M059J (cell line): ENCODE measurements at places on chromosomes 3 and 15.

- no peak for DNase-seq
Observed at GRCh38 chr15:99681990-99682389, 51.2 kb downstream of the LYSMD4 start.

DNA sequence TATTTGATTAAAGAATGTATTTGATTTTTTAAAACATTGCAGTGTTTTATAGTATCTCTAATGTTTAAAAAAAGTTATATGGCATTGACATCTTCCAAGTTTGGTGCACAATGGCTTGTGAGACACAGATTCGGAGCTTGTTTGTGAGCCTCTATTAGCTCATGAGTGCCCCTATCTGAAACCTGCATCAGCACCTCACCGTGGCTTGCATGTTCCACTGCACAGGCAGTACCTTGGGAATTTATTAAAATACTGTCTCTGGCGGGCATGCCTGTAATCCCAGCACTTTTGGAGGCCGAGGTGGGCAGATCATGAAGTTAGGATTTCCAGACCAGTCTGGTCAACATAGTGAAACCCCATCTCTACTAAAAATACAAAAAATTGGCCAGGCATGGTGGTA is 6.8 kb upstream of the RTP2 start:
- no peak for DNase-seq

GRCh38 chr15:66145726-66146182 is 107.8 kb downstream of the MEGF11 start:
- peak; percentile 8 for DNase-seq

- DNase-seq: no peak
Observed at GRCh38 chr15:71066983-71067382, 48.3 kb upstream of the THSD4 start.

DNA sequence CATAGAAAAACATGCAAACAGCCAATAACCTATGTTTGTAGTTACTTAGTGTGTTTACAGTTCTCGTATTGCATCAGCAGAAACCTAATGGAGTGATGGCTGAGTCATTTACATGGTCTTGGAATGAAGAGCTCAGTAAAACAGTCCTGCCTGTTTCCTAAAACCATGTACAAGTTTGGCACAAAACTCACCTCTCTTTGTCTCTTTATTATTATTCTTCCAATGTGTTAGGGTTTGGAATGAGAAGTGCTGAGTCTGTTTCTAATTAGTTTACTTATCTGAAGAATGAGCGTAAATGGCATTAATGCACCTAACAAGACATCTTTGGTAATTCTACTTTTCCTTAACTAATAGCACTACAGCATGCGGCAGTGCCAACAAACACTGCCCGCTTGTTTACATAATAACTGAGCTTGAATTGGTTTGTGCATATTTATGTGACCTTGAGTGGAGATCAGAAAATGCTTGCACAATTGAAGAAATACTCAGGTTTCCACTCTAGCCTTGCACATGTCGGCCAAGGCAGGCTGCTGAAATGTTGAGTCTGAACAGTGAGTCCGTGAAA is 385.4 kb upstream of the SEMA6D start:
- peak; percentile 41 for DNase-seq

- DNase-seq: no peak
Observed at GRCh38 chr3:72593881-72594397, 254.3 kb downstream of the SHQ1 start.

- no peak for DNase-seq
Observed at GRCh38 chr3:134381831-134382442, 7.7 kb upstream of the AMOTL2 start.

DNA sequence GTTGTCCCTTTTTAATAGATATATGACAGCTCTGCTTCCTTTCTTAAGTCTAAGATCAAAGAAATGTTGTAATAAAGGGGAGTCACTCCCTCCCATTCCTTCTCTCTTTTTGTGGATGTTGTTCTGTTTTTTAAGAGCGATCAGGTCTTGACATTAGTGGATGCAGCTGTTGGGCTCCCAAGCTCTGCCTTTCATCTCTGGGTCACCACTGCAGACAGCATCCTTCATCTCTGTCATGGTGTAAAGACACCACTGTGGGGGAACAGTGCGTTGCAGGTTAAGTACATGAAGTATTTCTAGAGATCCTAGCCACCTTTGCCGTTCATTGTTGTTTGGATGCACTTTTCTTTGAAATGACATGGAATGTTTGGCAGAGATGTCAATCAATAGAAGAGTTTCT is 17.7 kb downstream of the FNDC3B start:
- DNase-seq: no peak

- no peak for DNase-seq
Observed at GRCh38 chr15:100638177-100638730, 35.9 kb downstream of the ASB7 start.

GRCh38 chr15:85570336-85570735 is 189.9 kb downstream of the AKAP13 start:
- no peak for DNase-seq

DNA sequence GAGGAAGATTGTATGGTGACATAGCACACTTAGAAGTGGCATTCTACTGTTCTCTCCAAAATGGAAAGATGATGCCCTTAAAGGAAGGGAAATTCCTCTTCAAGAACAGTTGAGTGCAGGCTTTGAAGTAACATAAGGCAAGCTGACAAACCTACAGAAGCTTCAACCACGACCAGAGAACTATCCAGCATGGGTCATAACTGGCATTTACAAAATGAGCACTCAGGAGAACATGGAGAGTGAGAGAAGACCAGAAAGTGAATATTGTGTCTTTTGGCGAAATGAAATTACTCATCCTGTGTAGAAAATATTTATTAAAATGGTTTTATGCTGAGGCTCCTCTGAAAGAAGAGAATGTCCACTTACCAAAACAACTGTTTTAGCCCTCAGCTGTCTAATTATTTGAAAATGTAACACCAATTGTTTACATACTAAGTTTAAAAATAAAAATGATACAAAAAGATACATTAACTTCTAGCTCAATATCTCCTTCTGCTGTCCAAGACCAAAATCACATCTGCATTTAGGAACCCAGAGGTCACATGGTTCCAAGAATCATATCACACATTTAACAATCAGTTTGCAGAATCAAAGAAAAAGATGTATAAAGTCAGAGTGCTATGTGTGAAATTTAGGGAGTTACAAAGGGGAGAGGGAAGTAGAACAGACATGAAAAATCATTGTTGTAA is 216.9 kb downstream of the ATP8B4 start:
- DNase-seq: peak; percentile 36

- DNase-seq: no peak
Observed at GRCh38 chr3:74527566-74527965, 86.9 kb downstream of the CNTN3 start.

- DNase-seq: no peak
Observed at GRCh38 chr15:55820043-55820442, 77.1 kb upstream of the PRTG start.

DNA sequence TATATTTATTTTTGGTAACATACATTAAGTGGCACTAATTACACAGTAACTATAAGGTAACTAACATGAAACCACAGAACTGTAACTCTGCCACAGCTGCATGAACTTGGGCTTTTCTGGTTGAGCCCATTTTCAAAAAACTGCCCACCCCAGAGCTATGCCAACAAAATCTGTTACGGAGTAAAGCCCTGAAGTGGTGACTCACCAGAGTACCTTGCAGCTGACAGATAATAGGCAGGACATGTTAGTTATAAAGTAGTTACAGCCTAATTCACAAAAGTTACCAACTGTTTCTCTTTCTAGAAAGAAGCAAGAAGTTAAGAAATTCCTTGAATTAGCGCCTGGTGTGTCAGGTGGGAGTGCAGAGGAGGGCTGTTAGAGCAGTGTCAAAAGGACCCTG is 1.5 kb upstream of the GPX1 start:
- peak; percentile 57 for DNase-seq

- no peak for DNase-seq
Observed at GRCh38 chr3:123082370-123083065, 15.7 kb downstream of the PDIA5 start.

GRCh38 chr3:172606021-172606420 is 82.8 kb upstream of the TNFSF10 start:
- DNase-seq: peak; percentile 95

- DNase-seq: peak; percentile 66
Observed at GRCh38 chr3:121483290-121483689, 62.5 kb downstream of the POLQ start.

DNA sequence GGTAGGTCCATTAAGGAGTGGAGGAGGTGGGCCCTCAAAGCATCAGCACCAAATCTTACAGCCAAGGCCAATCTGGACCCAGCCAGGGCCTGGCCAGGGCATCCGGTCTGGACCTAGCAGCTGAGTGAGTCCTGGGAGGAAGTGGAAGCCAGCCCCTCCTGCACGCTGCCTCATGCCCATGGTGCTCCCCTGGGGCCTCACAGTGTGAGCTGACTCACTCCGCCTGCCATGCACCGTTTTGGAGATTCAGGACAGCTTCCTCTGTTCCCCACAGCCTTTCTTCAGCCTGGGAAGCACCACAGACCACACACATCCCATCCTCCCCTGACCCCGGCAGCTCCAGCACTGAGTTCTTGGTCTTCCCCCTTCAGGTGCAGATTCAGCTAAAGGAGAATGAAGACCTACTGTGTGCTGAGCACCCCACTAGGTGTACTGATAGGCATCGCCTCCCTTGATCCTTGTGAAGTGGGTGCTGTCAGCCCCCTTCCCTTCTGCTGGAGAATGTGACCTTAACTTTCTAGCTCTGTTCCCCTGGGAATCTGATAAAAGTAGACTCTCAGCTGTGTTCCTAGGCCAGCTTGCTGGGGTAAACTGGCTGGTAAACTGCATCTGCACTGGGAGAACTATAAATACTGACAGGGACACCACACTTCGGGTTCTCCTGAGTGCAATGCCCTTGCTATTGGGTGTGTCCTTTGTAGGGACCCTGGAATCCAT is 36.8 kb upstream of the SEC13 start:
- peak; percentile 89 for DNase-seq

DNA sequence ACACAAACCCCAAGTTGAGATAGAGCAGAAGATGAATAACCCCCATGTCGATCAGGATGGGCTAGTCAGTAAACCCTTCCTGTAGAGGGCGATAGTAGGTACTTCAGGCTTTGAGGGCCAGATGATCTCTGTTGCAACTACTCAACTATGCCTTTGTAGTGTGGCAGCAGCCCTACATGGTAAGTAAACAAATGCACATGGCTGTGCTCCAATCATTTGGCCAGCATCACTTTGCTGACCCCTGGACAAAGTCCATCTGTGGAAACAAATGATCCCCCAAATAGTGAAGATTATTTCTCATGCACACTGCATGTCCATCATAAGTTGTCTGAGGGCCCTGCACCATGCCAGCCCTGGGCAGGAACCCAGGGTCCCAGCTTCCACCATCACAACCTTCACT is 402.2 kb upstream of the PROK2 start:
- DNase-seq: no peak

- no peak for DNase-seq
Observed at GRCh38 chr15:48017747-48018146, 103.0 kb upstream of the SLC24A5 start.

GRCh38 chr15:64507845-64508244 is 47.5 kb downstream of the ZNF609 start:
- no peak for DNase-seq

- DNase-seq: no peak
Observed at GRCh38 chr3:33704891-33705290, 13.2 kb downstream of the CLASP2 start.

DNA sequence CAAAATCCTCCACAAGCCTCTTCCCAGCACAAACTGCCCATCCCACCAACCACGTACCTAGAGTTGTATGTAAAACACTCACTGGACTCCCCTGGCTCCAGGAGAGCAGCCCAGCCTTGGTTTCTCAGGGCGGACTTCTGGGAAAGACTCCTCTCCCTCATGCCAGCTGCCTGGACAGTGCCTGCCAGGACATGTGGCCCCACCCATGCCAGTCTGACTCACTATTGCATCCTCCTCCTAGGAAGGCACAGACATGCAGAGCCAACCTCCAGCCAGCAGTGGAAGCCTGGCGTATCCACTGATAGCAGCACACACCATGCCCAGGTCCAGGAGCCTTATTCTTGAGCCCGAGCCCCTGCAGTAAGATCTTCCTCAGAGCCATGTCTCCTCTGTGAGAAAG is 8.6 kb downstream of the PKM start:
- peak; percentile 74 for DNase-seq

GRCh38 chr15:33810806-33811205 is 157.5 kb upstream of the CHRM5 start:
- DNase-seq: no peak
